ENCODE measurements at places on chromosomes 3 and 15. TPM values are rescaled to one million over a fixed set of nuclear protein-coding genes. Genes with fewer than 3 reads are reported as not detected.

GRCh38 chr3:37862903-37863815, 1.5 kb downstream of the CTDSPL start:
- peak; percentile 44 for DNase-seq

DNA sequence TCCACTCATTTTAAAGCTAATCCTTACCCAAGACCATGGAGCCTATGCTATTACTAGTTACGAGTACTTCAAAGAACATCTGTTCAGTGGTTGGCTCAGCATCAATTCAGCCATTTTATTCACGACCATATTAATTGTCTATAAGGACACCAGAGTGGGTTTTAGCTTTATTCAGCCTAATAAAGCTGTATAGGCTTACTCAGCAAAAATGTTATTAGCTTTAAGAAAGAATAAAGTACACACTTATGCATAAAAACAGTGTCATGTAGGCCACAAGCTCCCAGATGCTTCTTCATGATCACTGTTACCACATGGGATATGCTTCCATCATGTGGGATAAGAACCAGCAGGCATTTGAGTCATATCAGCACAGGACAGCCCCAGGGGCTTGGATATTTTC, 87.4 kb upstream of the GPR149 start:
- no peak for DNase-seq

GRCh38 chr3:184242297-184242685, 6.5 kb downstream of the ALG3 start:
- DNase-seq, result no peak

GRCh38 chr3:193922034-193922774, 213.7 kb upstream of the HES1 start:
- DNase-seq, result no peak

DNA sequence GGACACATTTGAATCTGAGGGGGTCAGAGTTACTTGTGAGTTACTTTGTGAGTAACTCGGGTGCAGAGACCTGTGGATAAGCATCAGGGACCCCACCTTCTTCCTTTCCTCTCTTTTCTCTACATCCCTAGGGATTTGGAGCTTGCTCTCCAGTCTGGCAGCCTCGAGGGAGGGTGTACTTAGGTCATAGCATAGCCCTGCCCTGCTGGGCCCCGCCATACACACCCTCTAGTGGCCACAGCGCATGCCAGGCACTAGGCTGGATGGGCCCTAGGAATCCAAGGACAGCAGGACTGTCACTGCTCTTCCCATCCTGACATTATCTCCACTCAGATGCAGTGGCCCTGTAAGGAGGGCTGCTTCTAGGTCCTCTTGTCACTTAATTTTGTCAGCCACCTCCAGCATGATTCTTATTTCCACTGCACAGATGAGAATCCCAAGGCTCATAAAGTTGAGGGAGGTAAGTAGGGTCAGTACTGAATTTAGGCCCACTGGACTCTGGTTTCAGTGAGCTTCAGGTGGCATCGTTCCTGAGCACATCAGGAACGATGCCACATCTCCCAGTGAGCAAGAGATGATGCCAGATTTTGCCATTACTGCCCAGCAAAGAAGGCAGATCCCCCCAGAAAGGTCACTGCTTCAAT, 3.6 kb upstream of the SMAD6 start:
- DNase-seq, result peak; percentile 62

- DNase-seq, result no peak
Observed at GRCh38 chr3:194134231-194134756, 1.7 kb upstream of the HES1 start.

DNA sequence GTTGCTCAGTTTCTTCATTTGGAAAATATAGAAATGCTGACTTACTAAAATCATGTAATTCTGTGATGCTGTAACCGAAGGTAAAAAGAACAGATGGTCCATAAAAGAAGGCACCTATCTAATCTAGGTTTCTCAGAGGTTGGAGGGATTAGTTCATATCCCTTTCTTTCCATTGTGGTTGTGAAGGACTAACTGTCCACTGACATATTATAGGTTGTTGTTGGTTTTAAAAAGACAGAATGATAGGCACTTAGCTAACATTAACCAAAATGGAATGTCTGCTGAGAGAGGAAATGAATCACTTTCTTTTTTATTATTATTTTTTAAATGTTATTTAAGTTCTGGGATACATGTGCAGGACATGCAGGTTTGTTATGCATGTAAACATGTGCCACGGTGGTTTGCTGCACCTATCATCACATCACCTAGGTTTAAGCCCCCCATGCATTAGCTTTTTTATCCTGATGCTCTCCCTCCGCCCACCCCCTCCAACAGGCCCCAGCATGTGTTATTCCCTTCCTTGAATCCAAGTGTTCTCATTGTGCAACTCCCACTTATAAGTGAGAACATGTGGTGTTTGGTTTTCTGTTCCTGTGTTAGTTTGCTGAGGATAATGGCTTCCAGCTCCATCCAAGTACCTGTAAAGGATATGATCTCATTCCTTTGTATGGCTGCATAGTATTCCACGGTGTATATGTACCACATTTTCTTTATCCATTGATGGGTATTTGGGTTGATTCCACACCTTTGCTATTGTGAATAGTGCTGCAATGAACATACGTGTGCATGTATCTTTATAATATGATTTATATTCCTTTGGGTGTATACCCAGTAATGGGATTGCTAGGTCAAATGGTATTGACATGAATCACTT, 45.8 kb downstream of the ALDH1A2 start:
- DNase-seq, result no peak

- DNase-seq, result no peak
Observed at GRCh38 chr3:197586181-197586580, 30.4 kb upstream of the BDH1 start.

DNA sequence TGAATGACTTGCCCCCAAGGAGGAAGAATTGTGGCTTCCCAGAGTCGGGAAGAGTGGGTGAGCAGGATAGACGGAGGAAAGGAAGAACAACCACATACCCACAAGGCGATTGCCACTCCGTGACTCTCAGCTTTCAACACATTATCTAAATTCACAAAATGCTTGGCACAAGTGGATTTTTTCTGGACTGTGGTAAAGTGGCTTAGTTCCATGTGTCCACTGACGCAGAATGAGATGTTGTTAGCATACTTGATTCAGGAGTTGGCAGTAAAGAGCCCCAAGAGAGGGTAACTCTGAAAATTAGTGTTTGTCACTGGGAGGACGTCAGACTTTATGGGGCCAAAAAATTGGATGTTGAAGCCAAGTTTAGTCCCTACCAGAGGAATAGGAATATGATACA, 198.8 kb upstream of the CTNNB1 start:
- DNase-seq, result no peak

The LRRC49 gene
- 14.9 TPM for total RNA-seq

The ITIH4 gene
- total RNA-seq, result 7.4 TPM

The C2CD4B gene
- 3.2 TPM for total RNA-seq

The SERINC4 gene
- 0.36 TPM for total RNA-seq

The SYNPR gene
- total RNA-seq, result not detected

The ZPLD1 gene
- total RNA-seq, result 0.18 TPM
